ENCODE measurements at places on chromosomes 16 and 17. TPM values are rescaled to one million over a fixed set of nuclear protein-coding genes. Genes with fewer than 3 reads are reported as not detected.

DNA sequence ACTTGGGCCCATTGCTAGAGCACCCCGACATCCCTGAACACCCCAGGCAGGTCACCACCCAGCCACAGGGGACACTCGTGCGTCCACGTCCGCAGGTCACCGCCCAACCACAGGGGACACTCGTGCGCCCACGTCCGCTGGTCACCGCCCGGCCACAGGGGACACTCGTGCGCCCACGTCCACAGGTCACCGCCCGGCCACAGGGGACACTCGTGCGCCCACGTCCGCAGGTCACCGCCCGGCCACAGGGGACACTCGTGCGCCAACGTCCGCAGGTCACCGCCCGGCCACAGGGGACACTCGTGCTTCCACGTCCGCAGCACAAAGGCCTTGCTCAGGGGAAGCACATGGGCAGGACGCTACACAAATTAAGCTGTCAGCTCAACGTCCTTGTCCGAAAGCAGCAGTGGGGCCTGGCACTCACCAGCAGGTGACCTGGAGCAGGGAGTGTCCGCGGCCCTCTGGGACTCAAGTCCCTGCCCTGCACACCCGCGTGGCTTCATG, 17.7 kb downstream of the GALNS start:
- peaks cover 4% of the 10 kb centered on the region for H3K36me3 ChIP-seq
- H3K27ac ChIP-seq, result no peak overlapping the region
- H3K4me3 ChIP-seq, result no peak overlapping the region
- DNase-seq, result no peak

Gene TMIGD1
- not detected for total RNA-seq

Gene MAP2K6
- 21.7 TPM for total RNA-seq

- H3K36me3 ChIP-seq, result no peaks in the 10 kb centered on the region
- peaks cover 4% of the 10 kb centered on the region for H3K4me1 ChIP-seq
- H3K27ac ChIP-seq, result no peak overlapping the region
- no peaks in the 10 kb centered on the region for H3K27me3 ChIP-seq
Observed at GRCh38 chr16:20624882-20625807, 49.0 kb upstream of the ACSM2B start.

- H3K4me1 ChIP-seq, result peaks cover 11% of the 10 kb centered on the region
- peaks cover 29% of the 10 kb centered on the region for H3K36me3 ChIP-seq
- H3K27ac ChIP-seq, result no peak overlapping the region
- H3K27me3 ChIP-seq, result no peaks in the 10 kb centered on the region
- no peak for DNase-seq
- no peak overlapping the region for H3K4me3 ChIP-seq
Observed at GRCh38 chr17:64055183-64056142, 35.0 kb upstream of the ICAM2 start.

DNA sequence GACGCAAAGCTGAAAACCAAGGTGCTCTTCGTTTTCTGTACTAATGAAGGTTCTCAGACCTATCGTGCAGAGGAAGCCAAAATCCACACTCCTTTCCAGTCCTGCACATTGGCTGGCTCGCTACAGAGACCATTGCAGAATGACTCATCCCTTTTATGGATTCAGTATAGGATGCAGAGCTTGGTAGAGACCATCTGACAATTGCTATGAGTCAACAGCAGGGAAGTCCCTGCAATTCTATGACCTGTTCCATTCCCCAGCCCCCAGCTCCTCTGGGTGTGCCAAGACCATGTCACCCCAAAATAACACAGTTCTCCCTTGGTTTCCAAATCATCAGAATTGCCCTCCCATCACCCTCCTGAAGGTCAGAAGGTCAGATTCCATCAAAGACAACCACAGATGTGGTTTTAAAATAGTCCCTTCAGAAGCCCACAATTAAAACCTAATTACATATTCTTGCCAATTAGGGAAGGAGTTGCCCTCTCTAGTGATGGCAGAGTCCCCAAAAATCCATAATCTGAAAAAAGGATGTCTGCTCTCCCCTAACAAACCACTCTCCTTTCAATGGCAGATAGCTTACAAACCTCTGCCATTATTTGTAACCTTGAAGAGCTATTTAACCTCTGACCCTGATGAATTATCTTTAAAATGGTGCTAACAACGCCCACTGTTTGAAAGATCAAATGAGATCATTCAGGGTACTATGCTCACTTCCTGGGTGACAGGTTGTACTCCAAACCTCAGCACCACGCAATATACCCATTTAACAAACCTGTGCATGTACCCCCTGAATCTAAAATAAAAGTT, 108.2 kb upstream of the RBBP6 start:
- peaks cover 18% of the 10 kb centered on the region for H3K27me3 ChIP-seq
- no peaks in the 10 kb centered on the region for H3K4me1 ChIP-seq
- no peak overlapping the region for H3K4me3 ChIP-seq
- DNase-seq, result no peak
- no peak overlapping the region for H3K27ac ChIP-seq
- H3K36me3 ChIP-seq, result no peaks in the 10 kb centered on the region

Gene MT1X
- 6.8 TPM for total RNA-seq

- H3K36me3 ChIP-seq, result no peaks in the 10 kb centered on the region
- no peak overlapping the region for H3K27ac ChIP-seq
- H3K27me3 ChIP-seq, result peaks cover 23% of the 10 kb centered on the region
- no peak overlapping the region for H3K4me3 ChIP-seq
Observed at GRCh38 chr16:87253536-87253935, 63.7 kb downstream of the C16orf95 start.

GRCh38 chr17:73777131-73777449, 132.8 kb upstream of the SDK2 start:
- H3K4me3 ChIP-seq, result no peak overlapping the region
- peaks cover 5% of the 10 kb centered on the region for H3K4me1 ChIP-seq
- peaks cover 50% of the 10 kb centered on the region for H3K27me3 ChIP-seq
- no peak overlapping the region for H3K27ac ChIP-seq
- no peak for DNase-seq
- H3K36me3 ChIP-seq, result no peaks in the 10 kb centered on the region

DNA sequence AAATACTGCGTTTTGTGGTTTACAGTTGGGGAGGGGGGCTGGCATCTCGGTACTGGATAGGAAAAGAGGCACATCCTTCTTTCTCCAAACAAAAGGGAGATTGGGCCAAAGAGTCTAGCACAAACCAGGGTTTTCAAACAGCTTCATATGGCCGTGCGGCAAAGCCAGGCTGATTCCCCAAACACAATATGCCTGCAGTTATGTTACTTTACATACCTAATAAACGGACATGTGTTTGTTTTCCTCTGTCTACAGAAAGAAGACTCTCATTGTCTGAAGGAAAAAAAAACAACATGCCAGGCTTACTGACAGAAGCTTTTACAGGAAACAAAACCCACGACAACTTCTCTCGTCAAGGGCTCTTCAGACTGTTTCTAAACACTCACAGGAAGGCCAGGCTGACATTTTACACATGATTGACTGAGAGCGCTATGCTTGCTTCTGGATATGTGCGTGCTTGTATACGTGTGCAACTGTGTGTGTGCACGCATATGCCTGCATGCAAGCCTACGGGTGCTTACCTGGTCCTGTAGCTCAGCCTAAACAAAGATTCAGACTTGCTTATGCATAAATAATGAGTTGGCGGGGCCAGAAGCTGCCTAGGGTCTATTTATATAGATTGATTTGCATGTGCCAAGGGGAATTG, 461.0 kb upstream of the C16orf82 start:
- H3K27me3 ChIP-seq, result peaks cover 26% of the 10 kb centered on the region
- no peak overlapping the region for H3K27ac ChIP-seq
- no peak for DNase-seq
- no peaks in the 10 kb centered on the region for H3K4me1 ChIP-seq
- H3K36me3 ChIP-seq, result no peaks in the 10 kb centered on the region

DNA sequence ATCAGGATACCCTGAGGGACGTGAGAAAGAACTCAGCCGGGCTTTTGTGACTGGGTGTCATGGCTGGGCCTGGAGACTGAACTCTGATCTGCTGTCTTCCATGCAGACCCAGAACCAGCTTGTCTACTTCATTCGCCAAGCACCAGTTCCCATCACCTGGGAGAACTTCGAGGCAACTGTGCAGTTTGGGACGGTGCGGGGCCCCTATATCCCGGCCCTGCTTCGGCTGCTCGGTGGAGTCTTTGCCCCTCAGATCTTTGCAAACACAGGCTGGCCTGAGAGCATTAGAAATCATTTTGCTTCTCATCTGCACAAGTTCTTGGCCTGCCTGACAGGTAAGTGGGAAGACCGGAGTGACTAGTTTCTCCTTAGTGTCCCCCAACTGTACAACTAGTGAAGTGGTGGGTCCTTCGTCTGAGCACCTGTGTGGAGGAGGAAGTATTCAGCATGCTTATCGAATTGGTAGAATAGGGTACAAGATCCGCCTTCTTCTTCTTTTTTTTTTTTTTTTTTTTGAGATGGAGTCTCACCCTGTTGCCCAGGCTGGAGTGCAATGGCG, 15.5 kb downstream of the DNAH2 start:
- H3K36me3 ChIP-seq, result no peaks in the 10 kb centered on the region
- no peak for DNase-seq
- H3K27ac ChIP-seq, result no peak overlapping the region
- no peaks in the 10 kb centered on the region for H3K4me1 ChIP-seq

GRCh38 chr17:61406971-61407911, 7.6 kb downstream of the TBX2 start:
- H3K27ac ChIP-seq, result peak overlapping the region; percentile 96
- peaks cover 3% of the 10 kb centered on the region for H3K27me3 ChIP-seq
- H3K36me3 ChIP-seq, result peaks cover 35% of the 10 kb centered on the region
- peak overlapping the region; percentile 68 for H3K4me3 ChIP-seq

Gene HAGHL
- 7.4 TPM for total RNA-seq

DNA sequence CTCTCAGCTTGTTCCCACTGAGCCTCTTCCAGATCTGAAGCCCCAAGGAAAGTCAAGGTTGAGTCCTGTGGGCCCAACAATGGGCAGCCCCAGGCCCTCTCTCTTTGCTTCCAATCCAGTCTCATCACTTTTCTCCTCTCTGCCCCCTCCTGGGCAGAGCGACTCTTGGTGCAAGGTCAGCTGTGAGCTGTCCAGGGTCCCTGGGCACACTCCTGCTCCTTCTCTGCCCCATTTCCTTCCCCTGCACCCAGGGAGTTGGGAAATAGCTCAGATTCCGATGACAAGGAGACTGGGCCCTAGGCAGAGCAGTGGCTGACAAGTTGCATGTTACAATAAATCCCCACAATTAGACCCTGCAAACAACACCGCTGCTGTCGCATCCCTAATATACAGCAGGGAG, 16.1 kb upstream of the CRHR1 start:
- H3K27ac ChIP-seq, result no peak overlapping the region
- peaks cover 3% of the 10 kb centered on the region for H3K4me1 ChIP-seq
- no peak for DNase-seq
- H3K36me3 ChIP-seq, result no peaks in the 10 kb centered on the region
- no peak overlapping the region for H3K4me3 ChIP-seq
- H3K27me3 ChIP-seq, result peaks cover 84% of the 10 kb centered on the region

- no peak overlapping the region for H3K27ac ChIP-seq
- no peaks in the 10 kb centered on the region for H3K27me3 ChIP-seq
- peaks cover 6% of the 10 kb centered on the region for H3K36me3 ChIP-seq
- H3K4me1 ChIP-seq, result peaks cover 24% of the 10 kb centered on the region
Observed at GRCh38 chr16:2208772-2209171, 1.9 kb downstream of the BRICD5 start.

GRCh38 chr17:49612726-49613125, 37.1 kb downstream of the NXPH3 start:
- no peak overlapping the region for H3K4me3 ChIP-seq
- no peak for DNase-seq
- no peaks in the 10 kb centered on the region for H3K27me3 ChIP-seq
- H3K4me1 ChIP-seq, result no peaks in the 10 kb centered on the region

GRCh38 chr16:19437280-19437679, 19.6 kb downstream of the TMC5 start:
- H3K27ac ChIP-seq, result no peak overlapping the region
- no peak for DNase-seq
- H3K4me3 ChIP-seq, result no peak overlapping the region
- H3K4me1 ChIP-seq, result no peaks in the 10 kb centered on the region
- no peaks in the 10 kb centered on the region for H3K27me3 ChIP-seq
